ENCODE measurements at places on chromosomes 7 and 10.

GRCh38 chr10:27099448-27099847, 846 bp downstream of the ANKRD26 start:
- no peak for DNase-seq

- DNase-seq: no peak
Observed at GRCh38 chr7:70288781-70289456, 690.6 kb downstream of the AUTS2 start.

DNA sequence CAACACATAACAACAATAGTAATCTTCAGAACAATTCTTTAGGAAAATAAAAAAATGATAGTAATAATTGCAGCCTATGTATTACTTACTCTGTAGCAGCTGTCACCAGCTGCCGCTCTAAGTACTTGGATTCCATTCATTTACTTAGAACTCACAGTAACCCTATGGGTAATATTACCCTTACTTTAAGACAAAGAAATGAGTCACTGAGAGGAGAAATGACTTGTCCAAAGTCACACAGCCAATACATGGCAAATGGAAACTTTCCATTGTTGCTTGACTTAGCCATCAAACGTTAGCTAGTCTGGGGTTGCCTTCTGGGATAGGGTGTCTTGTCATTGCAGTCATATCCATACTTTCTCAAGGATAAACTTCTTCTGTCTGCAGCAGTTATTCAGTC, 3.6 kb downstream of the CCNY start:
- peak; percentile 58 for DNase-seq

DNA sequence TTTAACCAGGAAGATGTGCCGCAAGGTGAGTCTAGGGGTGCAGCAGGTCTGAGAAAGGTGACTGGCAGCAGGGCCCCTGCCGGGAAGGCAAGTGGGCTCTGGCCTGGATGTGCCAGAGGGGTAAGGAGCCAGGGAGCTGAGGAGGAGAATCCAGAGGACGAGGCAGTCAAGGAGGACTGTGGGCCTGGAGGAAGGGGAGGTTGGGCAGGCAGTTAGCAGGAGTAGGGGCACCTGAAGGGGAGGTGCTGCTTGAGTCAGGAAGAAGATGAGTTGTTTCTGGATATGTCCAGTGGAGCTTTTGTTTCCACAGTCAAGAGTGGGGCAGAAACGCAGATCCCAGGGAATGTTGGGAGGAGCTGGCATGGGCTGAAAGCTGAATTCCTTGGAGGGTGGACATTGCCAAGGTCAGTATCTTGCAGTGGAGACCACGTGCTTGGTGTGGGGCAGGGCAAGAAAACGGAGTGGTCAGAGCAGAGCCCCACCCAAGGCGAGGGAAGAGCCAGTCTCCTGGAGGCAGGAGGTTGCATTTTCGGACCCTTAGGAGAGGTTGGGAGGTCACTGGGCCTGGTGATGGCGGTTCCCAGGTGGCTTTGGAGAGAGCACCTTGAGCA, 34.0 kb downstream of the MINDY4 start:
- no peak for DNase-seq

- DNase-seq: no peak
Observed at GRCh38 chr10:77604063-77604462, 33.5 kb downstream of the KCNMA1 start.

- DNase-seq: peak; percentile 36
Observed at GRCh38 chr7:77734659-77735421, 38.6 kb downstream of the RSBN1L start.

DNA sequence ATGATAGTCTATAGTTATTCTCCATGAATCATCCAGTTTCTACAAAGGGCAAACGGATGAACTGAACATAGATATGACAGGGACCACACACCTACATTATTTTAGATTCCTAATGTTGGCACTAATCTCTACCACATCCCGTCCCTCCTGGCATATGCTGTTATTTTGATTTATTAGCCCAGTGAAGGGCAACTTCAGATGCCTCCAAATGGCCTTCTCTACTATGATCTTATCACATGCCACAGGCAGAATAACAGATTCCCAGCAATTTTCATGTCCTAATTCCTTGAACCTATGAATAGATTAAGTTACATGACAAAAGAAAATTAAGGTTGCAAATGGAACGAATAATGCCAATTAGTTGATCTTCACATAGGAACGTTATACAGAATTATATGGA, 474.7 kb downstream of the ANKRD7 start:
- no peak for DNase-seq

DNA sequence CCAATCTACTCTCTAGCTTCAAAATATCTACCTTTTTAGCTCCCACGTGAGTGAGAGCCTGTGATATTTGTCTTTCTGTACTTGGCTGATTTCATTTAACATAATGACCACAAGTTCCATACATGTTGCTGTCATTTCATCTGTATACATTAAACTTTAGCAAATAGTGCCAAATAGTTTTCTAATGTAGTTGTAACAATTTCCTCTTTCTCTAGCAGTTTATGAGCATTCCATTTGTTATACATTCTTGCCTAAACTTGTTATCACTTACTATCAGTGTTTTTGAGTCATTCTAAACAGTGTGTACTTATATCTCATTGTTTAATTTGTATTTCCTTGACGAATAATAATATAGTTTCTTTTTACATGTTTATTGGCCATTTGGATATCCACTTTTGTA, 77.2 kb downstream of the NEUROD6 start:
- no peak for DNase-seq

DNA sequence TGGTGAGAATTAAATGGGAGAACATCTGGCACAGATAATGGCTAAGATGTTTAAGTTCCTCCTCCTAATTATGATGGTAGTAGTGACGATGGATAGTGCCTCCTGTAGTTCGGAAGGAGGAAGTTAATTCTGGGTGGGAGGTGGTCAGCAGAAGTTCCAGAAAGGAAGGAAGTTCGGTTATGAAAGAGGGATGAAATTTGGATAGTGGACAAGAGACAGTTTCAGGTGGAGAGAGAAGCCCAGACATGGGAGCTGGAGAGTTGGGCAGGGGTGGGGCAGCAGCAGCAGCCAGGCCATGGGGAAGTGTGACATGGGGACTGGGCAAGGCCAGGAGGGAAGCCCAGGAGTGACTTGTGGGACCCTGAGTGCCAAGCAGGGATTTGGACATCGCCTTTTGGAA, 99.5 kb downstream of the CCNY start:
- peak; percentile 75 for DNase-seq

- no peak for DNase-seq
Observed at GRCh38 chr10:125201108-125201524, 40.8 kb upstream of the CTBP2 start.

DNA sequence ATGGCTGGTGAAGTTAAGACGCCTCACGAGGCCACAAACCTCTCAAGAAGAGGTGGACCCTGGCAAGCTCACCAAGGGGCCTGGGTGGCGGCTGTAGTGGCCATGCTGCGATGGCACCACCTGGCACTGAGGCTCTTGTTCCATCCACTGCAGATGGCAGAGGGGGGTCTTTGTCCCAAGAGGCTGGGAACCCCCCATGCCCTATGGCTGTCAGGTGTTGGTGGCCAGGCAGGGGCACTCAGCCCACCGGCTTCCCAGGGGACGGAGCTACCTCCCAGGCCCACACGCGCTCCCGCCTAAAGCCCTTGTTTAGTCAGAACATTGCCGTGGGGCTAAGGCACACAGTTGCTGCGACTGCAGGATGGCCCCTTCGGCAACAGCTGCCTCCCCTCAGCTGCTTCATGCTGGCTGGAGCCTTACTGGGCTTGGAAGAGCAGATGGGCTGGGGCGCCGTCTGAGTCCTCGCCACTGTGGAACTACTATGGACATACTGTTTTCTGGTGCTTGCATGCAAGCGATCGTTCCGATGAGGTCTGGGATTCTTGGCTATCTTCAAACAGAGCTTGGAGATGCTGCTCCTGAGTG, 46.8 kb downstream of the DPYSL4 start:
- no peak for DNase-seq

GRCh38 chr10:131811630-131812403, 89.0 kb upstream of the PPP2R2D start:
- no peak for DNase-seq

GRCh38 chr7:82593780-82594179, 150.2 kb upstream of the CACNA2D1 start:
- no peak for DNase-seq

GRCh38 chr7:43659549-43659896, 69.8 kb downstream of the COA1 start:
- no peak for DNase-seq

DNA sequence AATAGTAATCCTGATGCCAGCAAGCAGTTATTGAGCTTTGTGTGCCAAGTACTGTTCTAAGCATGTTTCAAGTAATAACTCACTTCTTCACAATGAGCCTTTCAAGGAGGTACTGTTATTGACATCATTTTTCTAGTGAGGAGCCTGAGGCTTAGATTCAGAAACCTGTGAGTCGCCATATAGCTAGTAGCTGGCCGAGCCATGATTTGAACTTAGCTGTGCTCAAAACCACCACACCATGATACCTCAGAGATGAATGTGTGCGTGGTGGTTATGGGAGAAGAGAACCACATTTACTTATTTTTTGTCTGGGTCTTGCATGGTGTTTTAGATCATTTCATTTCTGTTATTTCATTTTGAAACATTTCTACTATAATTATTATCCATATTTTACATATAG, 578.9 kb downstream of the AUTS2 start:
- DNase-seq: no peak

GRCh38 chr7:142799437-142799835, 28.7 kb downstream of the PRSS2 start:
- no peak for DNase-seq

Data from inflammatory macrophage treated with lipopolysaccharide for 4 hours (primary cell).